ENCODE measurements at places on chromosomes 4 and X.

DNA sequence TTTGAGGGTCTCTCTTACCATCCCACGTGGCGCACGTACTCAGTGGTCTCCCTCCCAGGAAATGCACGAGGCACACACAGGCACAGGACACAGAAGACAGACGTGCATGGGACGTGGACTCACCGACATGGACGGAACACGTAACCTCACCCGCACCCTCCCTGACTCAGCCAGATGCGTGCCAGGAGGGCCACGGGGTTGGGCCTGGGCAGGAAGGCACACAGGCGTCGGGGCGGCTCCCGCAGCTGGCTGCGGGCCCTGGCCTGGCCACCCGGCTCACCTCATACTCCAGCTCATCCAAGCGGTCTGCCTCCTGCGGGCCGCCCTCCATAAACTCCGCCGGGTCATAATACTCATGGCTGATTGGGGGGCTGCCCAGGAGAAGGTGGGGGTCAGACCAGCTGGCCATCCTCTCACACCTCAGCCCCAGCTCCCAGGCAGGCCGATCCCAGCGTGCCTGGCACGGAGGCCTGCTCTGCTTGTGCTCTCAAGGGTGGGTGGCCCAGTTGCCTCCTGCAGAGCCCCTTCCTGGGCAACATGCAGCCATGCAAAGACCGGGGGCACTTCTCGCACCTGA lies 12.6 kb downstream of the SSR4 start:
- no peak for DNase-seq

GRCh38 chrX:68254738-68255645 lies 178.3 kb downstream of the OPHN1 start:
- no peak for DNase-seq

- DNase-seq: no peak
Measured at GRCh38 chr4:1406394-1406980, at the start of gene NKX1-1. NKX1-1 (minus strand) TSS chr4:1406442; CDS start chr4:1406442, 0 bp downstream.

- no peak for DNase-seq
Measured at GRCh38 chrX:153631907-153632594, 15.0 kb upstream of the DUSP9 start.

GRCh38 chr4:118823471-118823870 lies 12.5 kb downstream of the SEC24D start:
- no peak for DNase-seq

- no peak for DNase-seq
Measured at GRCh38 chr4:75924309-75924827, 16.4 kb downstream of the NAAA start.

- no peak for DNase-seq
Measured at GRCh38 chr4:76830964-76831703, 66.8 kb downstream of the SOWAHB start.

DNA sequence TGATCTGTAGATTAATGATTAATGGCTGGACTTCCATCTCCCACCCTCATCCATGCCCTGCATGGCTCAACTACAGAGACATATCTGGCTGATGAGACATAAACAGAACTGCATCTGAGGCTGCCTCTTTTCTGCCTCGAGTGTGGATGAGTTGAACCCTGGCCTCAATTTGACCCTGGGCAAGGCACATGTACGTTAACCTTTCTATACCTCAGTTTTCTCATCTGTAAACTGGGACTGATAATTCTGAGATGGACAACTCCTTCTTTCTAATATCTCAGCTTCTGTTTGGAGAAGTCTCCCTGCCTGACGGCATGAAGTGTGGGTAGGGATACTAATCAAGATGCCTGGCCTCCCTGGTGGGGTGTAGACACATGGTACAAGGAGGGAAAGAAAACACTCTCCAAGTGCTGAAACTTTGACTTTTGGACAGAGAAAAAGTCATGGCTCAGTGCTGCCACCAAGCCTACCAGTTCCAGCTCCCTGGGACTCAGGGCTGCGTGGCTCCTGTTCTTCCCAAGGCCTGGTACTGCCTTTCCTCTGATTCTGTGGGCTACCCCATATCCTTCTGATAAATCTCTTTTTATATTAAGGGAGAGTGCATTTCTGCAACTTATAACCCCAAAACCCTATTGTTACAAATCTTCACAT lies 64.4 kb downstream of the HAUS3 start:
- DNase-seq: no peak
